ENCODE measurements at places on chromosomes 4 and X. TPM values are rescaled to one million over a fixed set of nuclear protein-coding genes. Genes with fewer than 3 reads are reported as not detected.
A peak's percentile ranks its signal among the peaks of the same experiment; 100 is the strongest.

DNA sequence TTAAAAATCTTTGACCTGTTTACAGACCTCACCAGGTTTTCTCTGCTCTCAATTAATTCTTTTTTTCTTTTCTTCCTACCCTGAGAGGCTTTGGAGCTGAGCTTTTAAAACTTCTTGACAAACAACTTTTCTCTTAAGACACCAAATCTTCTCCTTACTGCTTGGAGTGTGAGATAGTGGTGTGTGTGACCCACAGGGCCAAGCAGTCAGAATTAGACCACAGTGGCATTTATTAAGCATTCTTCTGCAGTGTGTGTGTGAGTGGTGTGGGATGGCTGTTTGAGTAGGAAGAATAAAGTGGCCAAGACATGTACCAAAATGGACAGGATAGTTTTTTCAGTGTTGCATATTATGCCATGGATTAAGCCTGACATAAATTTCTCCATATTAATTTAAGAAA is 665.1 kb downstream of the RAPGEF2 start:
- H3K27ac ChIP-seq: peak overlapping the region; percentile 85
- H3K4me1 ChIP-seq: peaks cover 26% of the 10 kb centered on the region
- DNase-seq: no peak
- H3K27me3 ChIP-seq: no peaks in the 10 kb centered on the region
- H3K4me3 ChIP-seq: no peak overlapping the region
- H3K36me3 ChIP-seq: no peaks in the 10 kb centered on the region

The ODAM gene
- 214 TPM for total RNA-seq

The FAM114A1 gene
- total RNA-seq: 18.5 TPM

DNA sequence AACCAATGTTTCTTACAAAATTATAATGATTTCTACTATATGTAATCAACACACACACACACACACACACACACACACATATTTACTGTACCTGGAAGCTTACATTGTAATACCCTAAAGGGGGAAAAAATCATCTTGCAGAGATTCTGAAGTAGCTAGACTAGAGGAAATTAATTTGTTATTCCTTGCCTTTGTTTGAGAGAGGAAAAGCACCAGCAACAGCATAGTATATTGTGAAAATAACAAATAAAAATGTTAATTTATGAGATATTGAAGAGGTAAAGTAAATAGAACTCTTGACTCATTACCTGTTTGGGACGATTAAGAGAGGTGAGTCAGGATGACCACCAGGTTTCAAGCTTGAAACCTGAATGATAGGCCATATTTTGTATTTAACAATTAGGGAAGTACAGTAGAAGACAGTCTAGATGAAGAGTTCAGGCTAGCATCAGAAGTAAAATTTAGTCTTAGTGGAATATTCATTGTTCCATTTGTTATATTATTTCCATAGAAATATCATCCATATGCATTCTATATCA is 873.4 kb upstream of the PCDH10 start:
- H3K4me1 ChIP-seq: no peaks in the 10 kb centered on the region
- H3K4me3 ChIP-seq: no peak overlapping the region
- no peak for DNase-seq
- no peaks in the 10 kb centered on the region for H3K36me3 ChIP-seq
- no peaks in the 10 kb centered on the region for H3K27me3 ChIP-seq

The ZCCHC12 gene
- total RNA-seq: not detected

The RBMXL3 gene
- total RNA-seq: not detected

- no peak overlapping the region for H3K27ac ChIP-seq
- DNase-seq: no peak
- H3K4me1 ChIP-seq: peaks cover 35% of the 10 kb centered on the region
- H3K27me3 ChIP-seq: no peaks in the 10 kb centered on the region
Observed at GRCh38 chr4:27791640-27792039, 931.0 kb downstream of the STIM2 start.

DNA sequence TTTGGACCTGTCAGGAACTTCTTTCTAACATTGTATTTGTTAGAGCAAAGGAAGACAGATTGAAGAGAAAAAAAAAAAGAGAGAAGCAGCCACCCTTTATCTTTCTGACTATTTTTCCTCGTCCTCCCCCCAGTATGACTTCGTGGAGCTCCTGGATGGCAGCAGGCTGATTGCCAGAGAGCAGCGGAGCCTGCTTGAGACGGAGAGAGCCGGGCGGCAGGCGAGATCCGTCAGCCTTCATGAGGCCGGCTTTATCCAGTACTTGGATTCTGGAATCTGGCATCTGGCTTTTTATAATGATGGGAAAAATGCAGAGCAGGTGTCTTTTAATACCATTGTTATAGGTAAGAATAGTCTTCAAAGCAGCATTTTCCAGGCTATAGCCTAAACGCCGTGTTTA is 237.7 kb downstream of the DCTD start:
- no peaks in the 10 kb centered on the region for H3K27me3 ChIP-seq
- no peaks in the 10 kb centered on the region for H3K36me3 ChIP-seq
- no peak overlapping the region for H3K27ac ChIP-seq
- no peak for DNase-seq
- no peak overlapping the region for H3K4me3 ChIP-seq

DNA sequence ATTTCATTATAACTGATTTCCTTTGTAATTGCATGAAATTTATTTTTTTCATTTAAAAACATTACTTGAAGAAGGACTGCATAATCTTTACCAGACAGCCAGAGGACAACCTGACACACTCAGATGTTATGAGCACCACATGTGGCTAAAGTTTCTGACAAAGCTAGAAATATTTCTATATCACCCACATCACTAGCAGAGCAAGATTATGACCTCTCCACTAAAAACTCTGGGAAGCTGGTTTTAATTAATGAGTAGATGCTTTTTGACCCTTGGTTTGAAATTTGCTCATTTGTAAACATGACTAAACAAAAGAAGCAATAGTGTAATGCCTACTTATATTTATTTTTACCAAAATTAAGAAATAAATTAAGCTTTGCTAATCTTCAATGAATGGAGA is 661.5 kb upstream of the EPHA5 start:
- no peaks in the 10 kb centered on the region for H3K36me3 ChIP-seq
- H3K27me3 ChIP-seq: no peaks in the 10 kb centered on the region
- H3K4me3 ChIP-seq: no peak overlapping the region
- no peaks in the 10 kb centered on the region for H3K4me1 ChIP-seq
- no peak for DNase-seq
- no peak overlapping the region for H3K27ac ChIP-seq

The PPP1R3F gene
- 14.7 TPM for total RNA-seq

- no peaks in the 10 kb centered on the region for H3K4me1 ChIP-seq
- DNase-seq: peak; percentile 1
- no peak overlapping the region for H3K27ac ChIP-seq
Observed at GRCh38 chrX:152601848-152602616, 35.7 kb upstream of the GABRQ start.

The DTHD1 gene
- total RNA-seq: not detected

The MTTP gene
- 0.22 TPM for total RNA-seq

DNA sequence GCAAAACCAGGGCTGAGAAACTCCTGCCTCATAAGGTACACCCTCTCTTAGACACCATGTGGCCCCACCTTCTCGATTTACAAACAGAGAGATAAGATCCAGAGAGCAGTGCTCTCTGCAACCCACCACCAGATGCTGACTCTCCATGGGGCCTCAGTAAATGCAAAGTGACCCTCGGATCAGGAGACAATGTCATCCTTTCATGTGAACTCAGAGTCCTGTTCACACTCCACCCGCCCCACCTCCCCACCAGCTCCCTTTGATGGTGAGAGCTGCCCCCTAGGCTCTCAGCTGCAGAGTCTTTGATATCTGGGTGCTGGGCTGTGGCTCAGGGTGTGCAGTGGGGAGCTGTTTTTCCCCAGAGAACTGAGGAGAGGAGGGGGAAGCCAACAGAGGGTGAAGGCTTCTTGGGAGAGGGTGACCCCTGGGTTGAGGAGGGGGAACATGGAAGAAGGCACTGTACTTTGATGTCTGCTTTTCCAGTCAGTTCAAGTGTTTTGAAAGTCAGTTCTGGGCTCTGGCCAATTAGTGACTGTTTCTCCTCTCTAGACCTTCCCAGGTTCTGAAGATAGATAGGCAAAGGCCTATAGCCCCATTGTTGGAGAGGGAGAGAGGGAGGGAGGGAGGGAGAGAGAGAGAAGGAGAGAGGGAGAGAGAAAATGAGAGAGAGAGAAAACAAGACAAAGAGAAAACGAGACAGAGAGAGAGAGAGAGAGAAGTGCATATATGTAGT is 88.2 kb downstream of the SCD5 start:
- no peak for DNase-seq
- no peak overlapping the region for H3K27ac ChIP-seq
- peaks cover 5% of the 10 kb centered on the region for H3K4me1 ChIP-seq
- no peak overlapping the region for H3K4me3 ChIP-seq
